SK-N-DZ (cell line): ENCODE measurements at places on chromosomes 12 and 14.
A peak's percentile ranks its signal among the peaks of the same experiment; 100 is the strongest.

- DNase-seq = no peak
These were observed 2.6 kb downstream of the RTL1 start for GRCh38 chr14:100900837-100901390.

GRCh38 chr14:55684956-55685584, 105.1 kb downstream of the KTN1 start:
- DNase-seq = no peak

DNA sequence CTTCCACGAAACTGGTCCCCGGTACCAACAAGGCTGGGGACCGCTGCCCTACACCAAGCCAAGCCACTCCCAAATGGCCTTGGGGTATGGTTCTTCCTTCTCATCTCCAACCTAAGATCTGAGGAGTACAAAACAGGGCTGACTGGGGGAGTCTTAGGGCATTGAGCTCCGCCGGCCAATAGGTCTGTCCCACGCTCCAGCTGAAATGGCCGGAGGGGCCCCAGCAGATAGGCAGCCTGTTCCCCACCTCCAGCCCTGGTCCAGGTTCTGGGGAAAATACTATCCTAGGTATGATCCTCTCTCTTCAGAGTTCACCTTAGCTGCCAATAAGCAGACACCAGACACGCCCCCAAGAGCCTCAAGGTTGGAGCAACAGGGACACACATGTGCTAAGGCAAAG, 90.2 kb downstream of the ACTN1 start:
- no peak for DNase-seq

DNA sequence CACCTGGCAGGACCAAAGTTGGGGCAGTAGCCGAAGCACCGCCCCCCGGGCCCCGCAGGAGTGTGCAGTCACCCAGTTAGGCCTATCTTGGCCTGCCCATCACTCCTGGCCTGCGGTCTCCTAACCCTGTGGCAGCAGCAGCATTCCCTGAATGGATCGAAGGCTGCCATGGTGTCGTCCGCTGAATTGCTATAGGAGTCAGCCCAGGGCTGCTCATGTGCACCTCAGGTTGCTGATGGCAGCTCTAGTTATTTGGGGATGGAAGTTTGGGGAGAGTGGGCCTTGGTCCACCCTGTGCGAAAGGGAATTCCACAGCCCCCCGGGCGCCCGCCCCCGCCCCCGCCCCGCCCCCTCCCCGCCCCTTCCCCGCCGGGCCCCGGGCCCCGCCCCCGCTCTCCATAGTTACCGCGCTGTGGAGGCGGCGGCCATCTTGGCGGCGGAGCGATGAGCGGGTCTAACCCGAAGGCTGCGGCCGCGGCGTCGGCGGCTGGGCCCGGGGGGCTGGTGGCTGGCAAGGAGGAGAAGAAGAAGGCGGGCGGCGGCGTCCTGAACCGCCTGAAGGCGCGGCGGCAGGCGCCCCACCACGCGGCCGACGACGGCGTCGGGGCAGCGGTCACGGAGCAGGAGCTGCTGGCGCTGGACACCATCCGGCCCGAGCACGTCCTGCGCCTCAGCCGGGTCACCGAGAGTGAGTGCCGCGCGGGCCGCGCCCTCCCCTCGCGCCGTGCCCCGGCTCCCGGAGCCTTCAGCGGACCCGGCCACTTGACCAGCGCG, at the start of gene UNC119B:
UNC119B (plus strand) TSS at position 428 of the 774 bp plus-strand sequence; CDS start at position 445, 17 bp downstream.
- DNase-seq = peak; percentile 71

DNA sequence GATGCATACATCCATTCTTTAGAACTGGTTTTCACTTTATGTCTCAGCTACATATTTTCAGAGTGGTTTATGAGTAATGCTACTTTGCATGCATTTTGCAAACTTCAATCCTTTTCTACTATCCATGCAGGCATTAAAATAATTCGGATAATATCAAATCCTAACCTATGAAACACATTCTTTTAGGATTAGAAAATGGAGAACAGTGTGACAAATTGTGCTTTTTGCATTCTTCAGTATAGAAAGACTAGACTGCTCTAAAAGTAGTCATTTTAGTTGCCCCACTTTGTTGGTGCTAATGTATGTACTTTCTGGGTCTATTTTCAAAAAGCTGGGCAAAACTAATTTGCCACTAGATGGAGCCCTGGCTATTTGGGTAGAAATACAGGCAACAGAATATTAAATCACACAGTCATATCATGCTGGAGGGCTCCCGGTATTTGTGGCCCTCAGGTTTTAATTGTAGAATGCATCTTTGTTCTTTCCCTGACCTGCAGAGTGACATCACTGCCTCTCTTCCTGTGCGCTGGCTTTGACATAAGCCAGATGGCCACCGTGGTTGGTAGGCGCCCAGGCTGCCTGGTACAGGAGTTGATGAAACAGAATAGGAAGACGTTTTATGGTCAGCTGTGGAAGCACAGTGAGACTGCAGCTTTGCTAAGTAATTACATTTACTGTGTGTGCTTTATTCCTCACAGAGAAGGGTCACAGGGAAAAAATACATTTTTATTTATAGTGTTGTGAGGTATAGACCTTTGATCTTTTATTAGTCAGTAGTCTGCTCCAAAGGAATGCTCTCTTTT, 28.1 kb downstream of the MSRB3 start:
- peak; percentile 98 for DNase-seq
